T1000 (cell line): ENCODE measurements at places on chromosomes 1 and 21.
A peak's percentile ranks its signal among the peaks of the same experiment; 100 is the strongest.

- DNase-seq = no peak
These were observed 78.7 kb downstream of the SSBP3 start for GRCh38 chr1:54327386-54328065.

DNA sequence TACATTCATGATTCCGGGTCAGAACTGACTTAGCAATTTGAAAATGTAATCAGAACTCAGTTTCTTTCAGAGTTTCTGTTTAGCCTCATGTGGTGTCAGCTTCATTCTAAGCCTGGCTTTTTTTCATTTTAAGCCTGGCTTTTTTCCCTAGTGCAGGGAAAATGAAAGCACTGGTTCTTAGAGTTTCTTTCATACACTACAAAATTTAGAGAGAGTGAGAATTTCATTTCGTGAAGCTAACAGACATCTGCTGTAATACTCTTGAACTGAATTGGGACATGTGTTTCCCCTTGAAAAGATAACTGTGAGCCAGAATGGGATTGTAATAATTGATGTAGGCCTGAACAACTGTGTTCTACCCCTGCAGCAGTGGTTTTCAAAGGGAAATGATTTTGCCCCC is 95.3 kb upstream of the KIAA0040 start:
- DNase-seq = no peak

DNA sequence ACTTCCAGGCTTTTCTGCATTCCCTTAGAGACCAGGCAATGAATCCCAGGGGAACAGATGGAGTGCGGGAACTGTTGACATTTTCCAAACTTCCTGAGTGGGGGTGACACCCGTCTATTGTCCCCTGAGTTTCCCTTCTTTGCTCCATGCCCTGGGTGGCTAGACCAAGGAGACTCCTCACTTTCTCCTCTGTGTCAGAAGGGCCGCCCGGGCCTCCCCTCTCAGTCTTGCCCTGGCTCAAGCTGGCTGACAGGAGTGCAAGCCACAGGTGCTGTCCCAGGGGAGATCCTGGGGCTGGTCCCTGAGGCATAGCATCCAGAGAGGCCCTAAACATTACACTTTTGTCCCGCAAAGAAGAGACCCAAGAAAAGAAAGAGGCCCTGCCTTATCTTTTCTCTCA is 62.8 kb downstream of the DDX20 start:
- DNase-seq = no peak

GRCh38 chr1:119294199-119294598 is 74.4 kb upstream of the HAO2 start:
- no peak for DNase-seq

- no peak for DNase-seq
These were observed 73.7 kb downstream of the LRRC8C start for GRCh38 chr1:89706700-89707012.

DNA sequence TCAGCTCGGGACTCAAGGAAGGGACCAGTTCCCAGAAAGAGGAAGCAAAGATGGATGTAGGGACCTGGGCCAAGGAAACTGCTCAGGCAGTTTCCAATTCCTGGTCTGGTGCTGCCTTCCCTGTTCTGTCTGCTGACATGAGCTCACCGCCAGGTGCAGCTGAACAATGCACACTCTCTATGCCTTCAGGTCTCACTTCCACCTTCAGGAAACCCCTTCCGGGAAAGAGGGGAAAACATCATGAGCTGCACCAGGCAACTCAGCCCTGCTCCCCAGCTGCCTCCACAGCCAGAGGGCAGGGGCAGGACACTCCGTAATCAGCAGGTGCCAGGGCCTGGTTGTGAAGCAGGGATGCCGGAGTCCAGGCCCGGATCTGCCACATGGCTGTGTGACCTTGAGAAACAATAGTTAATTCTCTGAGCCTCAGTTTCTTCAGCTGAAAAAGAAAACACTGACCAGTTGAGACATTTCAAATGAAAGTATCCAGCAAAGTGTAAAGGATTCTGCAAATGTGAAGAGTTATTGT is 27.8 kb downstream of the SMIM12 start:
- no peak for DNase-seq

DNA sequence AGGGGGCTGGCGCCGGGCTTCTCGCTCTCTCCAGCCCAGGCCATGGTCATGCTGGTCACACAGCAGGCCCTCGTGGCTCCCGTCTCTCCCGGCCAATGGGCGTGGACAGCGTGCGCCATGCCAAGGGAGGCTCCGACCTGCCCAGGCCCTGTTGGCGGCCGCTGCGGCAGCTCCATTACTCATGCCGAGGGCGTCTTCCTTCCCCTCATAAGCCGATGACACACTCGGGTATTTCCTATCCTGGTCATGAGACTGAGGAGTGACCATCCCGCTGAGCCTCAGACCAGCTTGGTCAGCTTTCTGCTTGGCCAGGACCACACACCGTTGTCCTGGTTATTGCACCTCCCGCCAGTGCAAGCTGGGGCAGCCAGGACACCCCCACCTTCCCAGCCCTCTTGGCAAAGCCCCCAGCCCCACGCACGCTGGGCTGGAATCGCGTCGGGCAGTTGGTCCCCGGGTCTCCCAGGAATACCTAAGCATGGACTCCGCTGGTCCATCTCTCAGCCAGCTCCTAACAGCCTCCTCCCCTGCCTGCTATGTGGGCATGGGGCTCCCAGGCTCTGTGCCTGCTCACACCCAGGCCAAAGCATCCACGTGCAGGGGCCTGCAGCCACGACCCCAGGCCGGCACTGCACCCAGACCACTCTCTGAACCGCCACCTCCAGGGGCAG is 49.8 kb downstream of the ARHGEF16 start:
- peak; percentile 72 for DNase-seq

DNA sequence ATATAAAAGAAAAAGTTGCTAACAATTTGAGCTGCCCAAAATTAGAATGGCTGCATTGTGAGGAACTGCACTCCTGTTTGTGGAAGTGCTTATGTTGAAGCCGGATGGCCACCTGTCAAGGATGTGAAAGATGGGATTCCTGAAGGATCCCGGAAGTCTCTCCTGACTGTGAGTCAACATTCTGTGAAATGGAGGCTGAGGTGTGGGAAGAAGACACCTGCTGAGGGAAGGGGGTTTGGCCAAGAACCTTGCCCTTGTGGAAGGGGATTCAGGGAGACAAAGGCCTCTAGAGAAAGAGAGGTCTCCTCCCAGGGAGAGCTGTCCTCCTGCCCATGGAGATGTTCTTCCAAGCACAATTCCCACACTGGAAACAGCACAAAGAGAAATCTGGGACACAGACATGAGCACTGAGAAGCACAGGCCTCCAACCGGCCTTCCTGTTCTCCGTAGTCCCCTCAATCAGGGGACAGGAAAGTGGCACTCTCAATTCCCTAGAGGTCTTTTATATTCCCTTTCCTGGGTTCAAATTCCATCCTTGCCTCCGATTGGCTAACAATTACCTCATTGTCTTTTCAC is 70.5 kb downstream of the CD2 start:
- no peak for DNase-seq
